ENCODE measurements at places on chromosomes 13 and 19.

GRCh38 chr19:44955505-44956439 lies 592 bp downstream of the CLPTM1 start:
- DNase-seq = no peak

DNA sequence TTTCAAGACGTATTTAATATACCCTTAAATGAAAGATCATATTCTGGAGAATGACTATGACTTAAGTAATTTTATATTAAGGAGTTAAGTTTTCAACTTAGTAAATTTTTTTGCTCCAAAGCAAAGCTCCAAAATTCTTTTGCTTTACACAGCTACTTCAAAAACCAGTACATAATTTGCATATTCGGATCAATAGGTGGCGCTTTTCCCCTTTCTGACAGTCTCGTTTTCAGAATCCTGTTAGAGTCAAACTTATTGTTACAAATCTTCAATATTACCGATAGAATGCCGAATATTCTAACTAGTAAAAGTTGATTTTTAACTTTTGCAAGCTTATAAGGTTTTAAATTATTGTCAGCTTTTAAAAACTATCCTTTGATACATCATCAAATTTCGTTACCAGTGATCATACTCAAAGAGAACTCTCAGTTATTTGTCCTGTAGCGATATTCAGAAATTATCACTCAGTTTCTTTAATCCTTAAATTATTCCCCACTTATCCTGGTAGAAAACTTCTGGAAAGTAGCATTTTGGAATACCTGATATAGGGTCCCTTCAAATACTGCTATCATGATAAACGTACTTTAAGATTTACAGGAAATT lies 852.7 kb upstream of the KLHL1 start:
- no peak for DNase-seq

DNA sequence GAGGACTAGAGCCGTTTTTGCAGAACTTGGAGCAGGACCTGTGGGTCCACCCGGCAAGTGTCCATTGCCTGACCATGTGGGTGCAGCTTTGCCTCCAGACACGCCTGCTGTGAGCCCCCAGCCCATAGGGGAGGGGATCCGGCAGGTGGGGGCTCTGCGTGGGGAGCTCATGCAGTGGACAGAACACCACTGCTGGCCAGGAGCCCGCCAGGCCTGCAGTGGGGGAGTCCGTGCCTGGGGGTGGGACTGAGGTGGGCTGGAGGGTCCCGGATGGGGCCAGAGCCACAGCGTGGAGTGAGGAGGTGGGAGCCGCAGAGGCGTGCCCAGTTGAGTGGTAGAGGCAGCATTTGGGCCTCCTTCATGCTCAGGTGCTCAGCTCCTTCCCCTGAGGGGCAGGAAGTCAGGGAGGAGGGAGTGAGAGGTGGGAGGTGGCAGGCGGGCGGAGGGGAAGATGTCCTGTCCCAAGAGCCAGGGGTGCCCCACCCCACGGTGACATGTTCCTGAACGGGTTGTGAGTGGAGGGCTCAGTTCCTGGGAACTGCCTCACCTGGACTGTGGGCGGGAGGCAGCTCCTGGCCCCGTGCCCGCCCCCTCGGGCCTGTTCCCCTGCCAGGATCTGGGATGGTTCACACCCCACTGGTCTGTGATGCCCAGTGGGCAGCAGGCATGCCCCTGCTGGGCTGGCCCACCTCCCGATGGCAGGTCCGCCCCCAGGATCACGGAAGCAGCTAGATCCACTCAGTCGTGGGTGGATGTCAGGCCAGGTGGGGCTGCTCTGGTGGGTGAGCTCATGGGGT lies 8.8 kb downstream of the ADAT3 start:
- no peak for DNase-seq

DNA sequence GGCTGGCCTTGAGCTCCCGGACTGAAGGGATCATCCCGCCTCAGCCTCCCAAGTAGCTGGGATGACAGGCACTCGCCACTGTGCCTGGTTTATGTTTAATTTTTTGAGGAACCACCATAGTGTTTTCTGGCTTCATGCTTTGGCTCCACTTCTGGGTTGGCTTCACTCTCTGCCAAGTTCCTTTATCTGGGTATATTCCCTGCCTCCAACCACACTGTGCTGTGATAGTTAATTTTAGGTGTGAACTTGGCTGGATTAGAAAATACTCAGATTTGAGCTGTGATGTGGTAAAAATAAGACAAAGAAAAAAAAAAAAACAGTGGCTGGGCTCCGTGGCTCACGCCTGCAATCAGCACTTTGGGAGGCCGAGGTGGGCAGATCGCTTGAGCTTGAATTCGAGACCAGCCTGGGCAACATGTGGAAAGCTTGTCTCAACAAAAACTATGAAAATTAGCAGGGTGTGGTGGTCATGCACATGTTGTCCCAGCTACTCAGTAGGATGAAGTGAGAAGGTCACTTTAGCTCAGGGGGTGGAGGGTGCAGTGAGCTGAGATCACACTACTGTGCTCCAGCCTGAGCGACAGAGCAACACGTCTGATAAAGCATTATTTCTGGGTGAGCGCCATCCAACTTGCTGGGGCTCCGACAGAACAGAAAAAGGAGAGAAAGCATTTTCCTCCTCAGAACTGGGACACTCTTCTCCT lies 7.5 kb upstream of the ILF3 start:
- DNase-seq = no peak
